Ammon's horn (tissue), 1 donor: ENCODE measurements at places on chromosomes 4 and X.

GRCh38 chr4:142386449-142386848, 459.7 kb downstream of the INPP4B start:
- no peak for DNase-seq

DNA sequence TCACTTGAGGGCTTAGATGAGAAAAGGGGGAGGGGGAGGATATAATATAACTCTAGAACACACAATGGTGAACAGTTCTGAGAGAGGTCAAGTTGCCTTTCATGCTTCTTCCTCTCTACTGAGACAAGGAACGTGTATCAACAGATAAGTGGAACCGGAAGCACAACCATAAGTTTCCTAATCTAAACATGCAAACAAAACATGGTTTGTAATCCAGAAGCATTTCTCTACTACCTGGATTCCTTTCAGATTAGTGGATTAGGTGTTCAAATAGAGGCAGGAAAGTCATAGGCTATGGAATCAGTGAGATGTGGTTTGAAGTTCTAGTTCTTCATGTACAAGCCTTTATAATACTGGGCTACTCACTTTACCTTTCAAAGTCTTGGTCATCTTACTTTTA, 460.6 kb downstream of the IDS start:
- DNase-seq, result no peak

GRCh38 chrX:107601326-107601725, 27.0 kb upstream of the PRPS1 start:
- DNase-seq, result no peak

DNA sequence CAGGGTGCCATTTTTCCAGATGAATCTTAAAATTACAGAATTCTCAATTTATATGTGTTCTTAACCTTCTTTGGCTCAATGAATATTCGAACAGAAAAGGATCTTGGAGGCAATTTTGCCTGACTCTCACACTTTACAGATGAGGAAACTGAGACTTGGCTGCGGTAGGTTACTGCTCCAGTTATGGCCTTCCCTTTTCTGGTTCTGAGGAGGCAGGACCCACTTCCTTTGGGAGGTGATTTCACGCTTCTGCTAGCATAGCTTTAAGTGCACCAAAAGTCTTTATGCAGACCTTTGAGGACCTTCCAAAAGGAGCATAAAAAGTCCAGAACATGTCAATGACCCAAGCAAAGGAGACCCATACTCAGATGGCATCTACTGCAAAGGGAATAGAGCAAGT, 44.7 kb upstream of the KLF3 start:
- no peak for DNase-seq

- no peak for DNase-seq
These were observed 1382.5 kb downstream of the C4orf33 start for GRCh38 chr4:130478406-130478805.

DNA sequence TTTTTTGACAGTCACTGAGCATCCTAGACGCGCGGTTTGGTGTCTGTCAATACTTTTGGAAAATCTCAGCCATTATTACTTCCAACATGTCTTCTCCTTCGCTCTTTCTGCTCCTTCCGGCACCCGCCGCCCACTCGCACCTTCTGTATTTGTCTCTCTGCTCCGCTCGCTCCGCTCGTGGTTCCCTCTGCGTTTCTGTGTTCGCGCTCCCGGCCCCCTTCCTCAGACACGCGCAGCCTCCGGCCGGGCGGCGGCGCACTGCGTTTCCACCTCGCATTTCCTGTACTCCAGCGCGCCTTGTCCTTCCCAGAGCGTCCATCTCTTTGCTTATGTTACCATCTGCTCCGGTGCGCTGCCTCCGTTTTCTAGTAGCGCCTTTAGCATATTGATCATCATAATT, 21.1 kb downstream of the PDE6B start:
- DNase-seq, result peak; percentile 41

- no peak for DNase-seq
These were observed 7.2 kb downstream of the PPM1K start for GRCh38 chr4:88276952-88277710.
